AG10803 (cell line): ENCODE measurements at places on chromosomes 3 and 15.

DNA sequence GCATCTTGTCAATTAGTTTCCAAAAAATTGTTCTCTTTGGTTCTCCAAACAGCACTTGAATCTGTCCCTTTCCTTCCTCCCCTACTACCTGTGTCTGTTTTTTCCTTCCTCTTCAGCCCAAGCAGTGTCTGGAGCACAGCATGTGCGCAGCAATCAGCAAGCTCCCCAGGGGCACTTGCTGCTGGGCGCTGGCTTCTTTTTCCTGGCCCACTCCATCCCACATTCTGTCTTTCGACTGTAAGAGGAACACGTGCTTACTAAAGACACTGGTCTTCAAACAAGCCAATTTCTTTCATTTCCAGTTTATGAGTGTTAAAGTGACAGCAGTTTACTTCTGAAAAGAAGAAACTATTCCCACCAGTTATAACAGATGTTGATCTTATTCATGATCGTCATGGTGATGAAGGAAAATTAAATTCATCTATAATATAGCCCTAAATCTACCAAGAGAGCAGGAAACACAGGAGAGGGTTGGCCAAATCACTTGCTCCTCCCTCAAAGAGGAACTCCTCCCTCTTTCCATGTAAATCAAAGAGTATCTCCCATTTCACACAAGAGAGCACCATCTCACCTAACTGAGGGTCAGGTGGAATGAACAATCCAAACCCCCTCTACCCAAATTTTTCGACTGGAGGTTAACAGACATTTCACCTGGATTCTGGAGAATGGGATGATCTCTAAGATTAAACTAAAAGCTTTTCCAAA, 115.4 kb downstream of the IGF2BP2 start:
- DNase-seq, result no peak

DNA sequence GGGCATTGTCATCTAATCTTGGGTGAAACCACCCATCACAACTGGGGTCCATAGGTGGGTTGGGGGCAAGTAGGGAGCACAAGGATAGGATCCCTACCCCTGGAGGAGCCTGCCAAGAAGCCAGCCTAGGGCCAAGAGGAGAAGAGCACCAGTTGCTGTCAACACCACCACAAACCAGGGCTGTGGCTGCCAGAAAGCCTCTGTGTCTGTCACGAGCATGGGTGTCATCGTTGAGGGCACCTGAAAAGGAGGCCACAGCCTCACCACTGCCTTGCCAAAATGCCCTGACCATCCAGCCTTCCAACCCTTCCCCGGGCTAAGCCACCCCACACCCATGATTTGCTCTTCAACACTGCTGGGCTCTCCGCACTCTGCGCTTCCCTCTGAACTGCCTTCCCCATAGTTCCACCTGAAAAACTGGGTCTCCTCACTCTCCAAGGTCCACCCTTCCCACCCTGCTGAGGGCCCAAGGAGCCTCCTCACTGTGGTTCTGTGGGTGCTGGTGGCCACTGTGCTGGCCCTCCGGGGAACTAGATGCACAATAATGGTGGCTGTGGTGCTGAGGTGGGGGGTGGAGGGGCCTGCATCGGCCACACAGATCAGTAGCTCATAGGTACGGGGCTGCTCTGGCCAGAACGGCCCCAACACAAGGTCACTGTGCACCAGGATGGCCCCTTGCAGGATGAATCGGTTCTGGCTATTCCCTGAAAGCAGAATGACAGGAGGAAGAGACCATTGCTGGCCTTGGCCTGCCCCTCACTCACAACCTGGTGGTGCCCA, 6.2 kb upstream of the IP6K1 start:
- DNase-seq, result no peak

DNA sequence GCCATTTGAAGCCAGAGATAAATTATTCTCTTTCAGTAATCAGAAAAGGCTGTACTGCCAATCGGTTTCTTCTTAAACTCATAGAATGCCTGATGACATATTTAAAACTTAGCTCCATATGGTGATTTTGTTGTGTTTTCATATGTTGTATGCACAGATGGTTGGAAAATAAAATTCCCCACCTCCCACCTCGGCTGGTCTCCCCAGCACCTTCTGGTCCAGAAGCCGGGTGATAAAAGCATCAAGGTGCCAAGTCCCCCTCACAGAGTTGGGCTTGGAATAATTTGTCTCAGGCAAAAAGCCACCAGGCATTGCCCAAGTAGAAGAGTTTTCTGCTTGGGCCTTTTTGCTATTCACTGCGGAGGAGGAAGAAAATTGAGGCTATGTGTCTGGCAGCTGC, 18.4 kb downstream of the LARS2 start:
- DNase-seq, result no peak

- no peak for DNase-seq
These were observed at the start of gene KBTBD13 for GRCh38 chr15:65076486-65077290. Gene KBTBD13, plus strand, starts transcription at chr15:65076746. Its CDS starts 70 bp downstream, at chr15:65076816.

DNA sequence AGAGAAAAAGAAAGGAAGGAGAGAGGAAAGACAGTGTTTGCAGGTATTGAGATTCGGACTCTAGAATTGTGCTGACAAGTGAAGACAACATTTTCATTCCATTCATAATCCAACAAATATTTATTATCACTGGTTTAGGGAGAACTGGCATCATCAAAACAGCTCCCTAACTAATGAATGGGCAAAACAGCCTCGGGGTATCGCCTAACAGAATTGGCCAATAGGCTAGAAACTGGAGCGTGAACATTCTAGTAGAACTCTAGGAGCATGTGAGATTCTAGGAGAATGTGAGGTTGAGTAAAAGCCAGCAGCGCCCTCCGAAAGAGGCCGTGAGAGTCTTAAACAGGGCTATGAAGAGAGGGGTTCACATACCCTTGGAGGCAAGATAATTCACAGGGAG, 221.8 kb upstream of the WNT5A start:
- no peak for DNase-seq

DNA sequence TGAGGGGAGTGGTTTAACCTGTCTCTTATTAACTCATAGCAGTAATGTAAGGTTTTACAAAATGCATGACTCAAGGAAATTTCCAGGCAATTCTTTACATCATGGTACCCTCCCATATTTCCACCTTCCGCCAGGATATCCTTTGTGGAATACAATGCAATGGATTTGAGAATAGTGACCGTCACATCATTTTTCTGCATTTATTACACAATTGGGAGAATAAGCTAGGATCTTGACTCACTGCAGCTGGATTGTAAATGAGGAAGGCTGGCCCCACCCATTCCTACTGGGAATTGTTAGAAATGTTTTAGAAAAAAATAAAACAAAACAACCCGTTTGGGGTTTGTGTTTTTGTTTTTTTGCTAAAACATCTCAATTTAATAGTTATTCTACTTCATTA, 97.4 kb downstream of the IMPG2 start:
- no peak for DNase-seq

GRCh38 chr3:187343670-187344069, 24.5 kb upstream of the RTP4 start:
- DNase-seq, result no peak

DNA sequence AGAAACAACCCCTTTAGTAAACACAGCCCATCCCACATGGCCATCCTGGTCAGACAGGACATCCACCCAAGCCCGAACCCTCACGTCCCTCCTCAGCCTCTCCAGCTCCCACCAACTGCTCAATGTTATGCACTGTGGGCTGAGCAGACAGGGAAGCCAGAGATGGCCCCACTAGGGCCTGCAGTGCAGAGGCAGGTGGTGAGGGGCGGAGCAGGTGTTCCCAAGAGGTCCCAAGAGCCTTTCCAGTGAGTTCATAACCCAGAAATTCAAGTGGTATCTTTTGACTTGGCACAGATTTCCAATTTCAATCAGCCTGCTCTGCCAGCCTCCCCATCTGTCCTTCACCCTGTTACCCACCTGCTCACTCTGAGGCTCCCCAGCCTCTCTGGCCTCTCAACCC, 130.3 kb downstream of the LIPC start:
- no peak for DNase-seq

- DNase-seq, result peak; percentile 33
These were observed 52.4 kb downstream of the ONECUT1 start for GRCh38 chr15:52737720-52738119.

DNA sequence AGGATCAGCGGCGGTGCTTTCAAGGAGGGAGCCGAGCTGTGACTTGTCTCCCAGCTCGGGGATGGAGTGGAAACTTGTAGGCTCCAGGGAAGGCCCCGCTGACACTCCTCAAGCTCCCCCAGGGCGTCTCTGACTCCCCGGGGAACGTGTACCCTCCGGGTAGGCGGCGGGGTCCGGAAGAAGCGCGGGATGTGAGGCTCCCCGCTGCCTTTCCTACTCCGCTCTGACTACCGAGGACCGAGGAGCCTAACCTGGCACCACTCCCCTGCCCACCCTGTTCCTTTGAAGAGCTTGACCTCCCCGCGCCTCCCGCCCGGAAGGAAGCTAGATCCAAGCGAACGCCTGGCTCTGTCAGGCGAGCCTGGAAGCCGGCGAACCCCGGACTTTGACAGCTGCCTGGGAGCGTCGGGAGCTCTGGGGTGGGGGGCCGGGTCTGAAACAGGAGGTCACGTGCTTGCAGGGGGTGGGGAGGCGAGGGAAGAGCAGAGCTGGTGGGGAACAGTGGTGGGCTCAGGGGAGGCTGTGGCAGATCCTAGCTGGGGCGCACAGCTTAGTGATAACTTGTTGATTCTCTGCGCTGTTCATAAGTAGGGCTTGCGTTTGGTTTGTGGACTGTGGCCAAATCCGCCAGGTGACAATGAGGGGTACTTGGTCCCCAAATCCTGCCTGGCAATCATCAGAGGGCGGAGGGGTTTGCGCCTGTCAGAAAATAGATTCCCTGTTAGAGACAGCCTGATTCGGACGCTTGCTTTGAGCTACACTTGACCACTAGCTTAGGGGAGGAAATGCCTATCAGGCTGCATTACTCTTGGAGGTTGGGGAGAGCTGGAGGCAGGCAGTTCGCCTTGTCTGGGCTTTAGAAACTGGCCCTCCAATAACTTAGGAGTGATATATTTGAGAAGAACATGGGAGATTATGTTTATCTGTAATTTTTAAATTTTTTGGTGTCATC, 1.2 kb downstream of the CLSTN2 start:
- no peak for DNase-seq

GRCh38 chr3:16692486-16693344, 87.5 kb upstream of the DAZL start:
- no peak for DNase-seq

GRCh38 chr3:50853936-50854335, 179.2 kb downstream of the DOCK3 start:
- no peak for DNase-seq

DNA sequence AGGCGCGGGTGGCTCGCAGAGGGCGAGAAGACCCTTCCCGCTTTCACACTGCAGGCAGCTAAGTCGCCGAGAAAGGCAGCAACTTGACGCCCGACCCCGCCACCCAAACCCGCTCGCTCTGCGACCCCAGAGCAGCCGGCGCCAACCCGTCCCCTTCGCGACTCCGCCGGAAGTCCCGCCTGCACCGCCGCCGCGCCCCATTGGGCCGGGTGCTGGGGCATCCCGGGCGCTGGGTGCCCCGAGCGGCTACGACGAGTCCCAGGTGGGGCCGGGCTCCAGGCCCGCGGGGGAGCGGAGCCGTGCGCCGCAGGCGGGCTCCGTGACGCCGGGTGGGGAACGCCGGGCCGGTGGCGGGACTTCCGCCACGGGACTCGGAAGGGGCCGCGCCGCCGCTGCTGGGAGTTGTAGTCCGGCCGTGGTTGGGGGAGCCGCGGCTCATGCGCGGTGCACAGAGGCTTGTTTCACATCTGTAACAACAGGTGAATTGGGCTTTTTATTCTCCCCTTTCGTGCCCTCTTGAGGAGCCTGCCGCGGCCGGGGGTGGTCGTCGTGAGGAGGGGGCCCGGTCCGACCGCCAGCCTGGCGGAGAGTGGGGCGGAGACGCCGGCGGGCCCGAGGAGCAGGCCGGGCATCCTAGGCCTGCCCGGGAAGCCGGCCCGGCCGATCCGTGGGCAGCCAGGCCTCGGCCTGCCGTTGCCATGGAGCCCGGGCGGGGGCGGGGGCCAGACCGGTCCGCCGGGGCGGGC, at the start of gene DHX30:
Gene DHX30, plus strand, starts transcription at position 405 of the 746 bp plus-strand sequence. CDS start 7,546 bp downstream, outside the sequence.
- peak; percentile 83 for DNase-seq

DNA sequence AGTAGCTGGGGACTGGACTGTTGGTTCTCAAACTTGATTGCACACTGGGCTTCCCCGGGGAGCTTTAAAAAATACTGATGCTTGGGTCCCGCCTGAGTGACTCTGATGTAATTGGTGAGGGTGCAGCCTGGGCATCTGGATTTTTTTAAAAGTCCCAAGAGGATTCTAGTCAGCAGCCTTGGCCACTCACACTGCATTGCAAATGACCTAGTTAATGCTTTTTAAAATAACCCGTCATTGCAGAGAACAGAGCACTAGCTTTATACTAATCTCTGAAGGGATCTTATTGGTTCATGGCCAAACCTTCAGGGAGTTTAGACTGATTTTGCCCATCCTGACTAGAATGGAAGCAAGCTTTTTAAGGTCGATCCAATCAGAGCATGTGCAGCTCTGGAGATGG, 310.6 kb upstream of the PROK2 start:
- DNase-seq, result no peak

DNA sequence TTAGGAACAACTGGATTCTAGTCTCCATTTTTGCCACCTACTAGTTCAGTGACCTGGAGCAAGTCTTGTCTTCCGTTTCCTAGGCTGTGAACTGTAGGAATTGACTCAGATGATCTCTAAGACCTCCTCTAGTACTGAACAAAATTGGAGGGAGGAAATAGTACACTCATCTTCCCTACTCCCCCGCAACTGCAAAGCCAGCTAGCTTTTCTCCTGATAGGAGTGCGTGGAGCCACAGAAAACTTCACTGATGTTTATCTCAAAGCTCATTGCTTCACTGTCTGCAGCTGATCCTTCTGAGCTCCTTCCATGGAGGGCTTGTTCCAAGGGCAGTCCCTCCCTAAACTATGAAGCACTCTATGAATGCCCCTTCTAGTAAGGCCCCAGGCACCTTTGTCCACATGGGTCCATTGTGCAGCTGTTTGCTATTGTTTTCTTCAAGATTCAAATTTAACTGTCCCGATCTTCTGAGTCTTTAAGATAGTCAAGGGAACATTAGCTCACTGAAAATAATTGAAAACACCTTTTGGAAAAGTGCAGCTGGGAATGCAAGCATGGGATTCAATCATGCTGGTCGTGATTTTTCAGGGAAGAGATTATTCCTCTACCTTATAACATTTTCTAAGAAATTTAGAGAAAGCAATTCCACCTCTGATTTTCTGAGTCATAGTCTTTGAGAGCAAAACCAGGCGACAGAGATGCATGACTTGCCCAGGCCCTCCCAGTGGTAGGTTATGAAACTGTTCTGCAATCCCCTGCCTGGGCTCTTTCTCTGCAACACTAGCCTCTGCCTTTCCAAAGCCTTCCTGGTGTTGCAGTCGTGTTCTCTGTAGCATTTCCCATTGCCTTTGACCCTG, 24.3 kb downstream of the FILIP1L start:
- peak; percentile 67 for DNase-seq

- peak; percentile 96 for DNase-seq
These were observed 29.3 kb upstream of the TRAK1 start for GRCh38 chr3:42061713-42062380.

DNA sequence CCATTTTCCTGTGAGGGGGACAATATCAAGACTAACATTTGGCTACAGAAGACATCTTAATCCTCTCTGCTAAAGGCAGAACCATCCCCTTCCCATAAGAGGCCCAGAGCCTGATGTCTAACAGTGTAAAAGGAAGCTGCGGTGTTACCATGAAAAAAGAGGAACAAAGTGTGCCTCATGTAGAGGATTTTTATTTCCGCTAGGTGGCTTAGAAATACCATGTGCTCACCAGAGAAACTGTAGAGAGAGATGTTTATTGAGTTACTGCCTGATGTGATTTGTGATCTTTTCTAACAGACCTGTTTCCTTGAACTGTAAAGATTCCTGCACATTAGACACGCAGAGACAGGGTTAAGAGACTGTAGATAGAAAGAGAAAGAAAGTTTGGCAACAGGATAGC, 22.0 kb downstream of the OR5H15 start:
- DNase-seq, result no peak

GRCh38 chr15:39792844-39793335, 10.2 kb upstream of the FSIP1 start:
- DNase-seq, result no peak
